ENCODE measurements at places on chromosomes 16 and 17.

DNA sequence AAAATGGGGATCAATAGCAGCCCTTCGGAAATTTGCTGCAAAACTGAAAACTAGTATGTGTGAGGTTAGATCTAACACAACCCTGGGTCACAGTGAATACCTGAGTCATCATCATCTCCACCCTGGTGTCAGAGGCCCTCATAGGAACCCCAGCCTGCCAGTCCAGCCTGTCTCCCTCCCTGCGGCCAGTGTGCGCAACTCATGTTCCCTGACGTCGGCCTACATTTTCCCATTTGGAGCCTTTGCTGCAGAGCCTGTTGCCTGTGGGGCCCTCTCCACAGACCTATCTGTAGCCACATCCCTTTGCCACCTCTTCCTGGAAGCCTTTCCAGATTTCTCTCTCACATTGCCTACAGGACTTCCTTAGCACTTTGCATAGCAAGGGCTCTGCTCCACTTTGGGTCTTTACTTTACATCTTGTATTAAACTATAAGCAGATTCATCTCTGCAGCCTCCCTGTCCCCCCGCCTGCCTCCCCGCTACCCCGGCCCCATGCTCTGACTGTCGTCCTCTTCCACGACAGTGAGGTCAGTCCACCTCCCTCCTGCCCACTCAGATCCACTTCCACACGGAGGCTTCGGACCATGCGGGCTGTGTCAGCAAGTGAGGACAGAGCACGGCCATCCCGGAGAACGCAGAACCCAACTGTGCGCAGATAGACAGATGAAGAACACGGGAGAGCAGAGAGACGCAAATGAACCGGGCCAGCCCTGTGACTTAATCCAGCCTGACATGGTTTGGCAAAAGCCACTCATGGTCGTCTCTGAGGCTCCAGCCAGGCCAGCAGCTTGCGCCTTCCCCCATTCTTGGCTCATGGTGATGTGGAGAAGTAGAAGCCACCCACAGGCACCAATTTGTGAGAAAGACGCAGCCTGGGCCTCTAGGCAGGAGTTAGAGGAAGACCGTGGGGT is 31.0 kb downstream of the NGFR start:
- DNase-seq, result no peak

DNA sequence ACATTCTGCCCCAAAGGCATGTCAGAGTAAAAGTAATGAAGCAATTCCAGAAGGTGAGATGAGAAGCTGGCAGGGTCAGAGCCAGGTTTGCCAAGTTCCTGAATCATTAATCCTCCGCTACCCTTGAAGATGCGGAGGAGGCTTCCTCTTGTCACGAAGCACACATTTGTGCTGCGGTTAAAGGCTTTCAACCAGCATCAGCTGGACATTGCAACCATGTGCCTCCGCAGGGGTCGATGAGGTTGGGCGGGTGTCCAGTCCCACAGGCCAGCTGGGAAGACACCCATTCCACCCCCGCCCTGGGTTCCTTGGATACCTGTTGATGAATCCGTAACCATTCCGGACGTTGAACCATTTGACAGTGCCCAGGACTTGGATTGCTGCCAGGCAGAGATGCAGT is 1.3 kb downstream of the YBX2 start:
- DNase-seq, result no peak

DNA sequence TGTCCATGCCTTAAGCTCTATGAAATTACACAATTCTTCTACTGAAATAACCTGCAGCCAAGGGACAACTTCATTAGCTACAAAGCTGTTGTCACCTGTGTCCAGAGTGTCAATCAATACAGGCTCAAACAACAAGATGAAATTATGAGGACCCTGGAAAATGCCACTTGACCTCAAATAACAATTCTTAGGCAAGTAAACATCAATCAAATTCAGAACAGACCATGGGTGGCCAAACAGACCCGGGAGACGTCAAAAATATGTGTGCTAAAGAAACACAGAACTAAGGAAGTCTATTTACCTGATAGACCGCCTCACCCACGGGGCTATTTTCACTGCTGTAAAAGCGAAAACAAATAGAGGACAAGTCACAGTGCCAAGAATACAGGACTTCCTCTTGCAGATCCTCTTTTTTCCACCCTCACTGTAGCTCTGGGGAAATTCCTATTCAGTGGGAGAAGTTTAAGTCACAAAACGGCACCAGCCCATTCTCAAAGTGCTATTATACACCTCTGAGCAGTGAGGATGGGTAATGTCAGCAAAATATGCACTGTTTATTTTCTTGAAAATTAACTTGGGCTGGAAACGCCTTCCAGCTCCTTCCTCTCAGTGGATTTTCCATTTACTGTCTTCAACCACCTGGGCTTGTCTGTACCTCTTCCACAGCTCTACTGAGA is 2.7 kb downstream of the LITAF start:
- DNase-seq, result no peak

- DNase-seq, result no peak
Measured at GRCh38 chr16:24966634-24967033, 48.5 kb downstream of the ARHGAP17 start.

DNA sequence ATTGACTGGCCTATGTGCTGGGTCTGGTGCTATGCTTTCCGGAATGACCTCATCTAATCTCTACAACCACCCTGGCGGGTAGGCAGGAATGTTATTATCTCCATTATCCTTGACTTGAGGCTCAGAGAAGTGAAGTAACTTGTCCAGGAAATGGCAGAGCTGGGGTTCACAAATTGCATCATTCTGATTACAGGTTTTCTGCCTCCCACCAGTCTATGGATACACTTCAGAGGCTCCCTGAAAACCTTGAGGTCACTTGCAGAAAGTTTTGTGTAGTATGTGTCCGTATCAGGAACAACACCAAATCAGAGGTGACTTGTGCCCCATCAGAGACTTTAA is 19.1 kb downstream of the NOD2 start:
- DNase-seq, result no peak

DNA sequence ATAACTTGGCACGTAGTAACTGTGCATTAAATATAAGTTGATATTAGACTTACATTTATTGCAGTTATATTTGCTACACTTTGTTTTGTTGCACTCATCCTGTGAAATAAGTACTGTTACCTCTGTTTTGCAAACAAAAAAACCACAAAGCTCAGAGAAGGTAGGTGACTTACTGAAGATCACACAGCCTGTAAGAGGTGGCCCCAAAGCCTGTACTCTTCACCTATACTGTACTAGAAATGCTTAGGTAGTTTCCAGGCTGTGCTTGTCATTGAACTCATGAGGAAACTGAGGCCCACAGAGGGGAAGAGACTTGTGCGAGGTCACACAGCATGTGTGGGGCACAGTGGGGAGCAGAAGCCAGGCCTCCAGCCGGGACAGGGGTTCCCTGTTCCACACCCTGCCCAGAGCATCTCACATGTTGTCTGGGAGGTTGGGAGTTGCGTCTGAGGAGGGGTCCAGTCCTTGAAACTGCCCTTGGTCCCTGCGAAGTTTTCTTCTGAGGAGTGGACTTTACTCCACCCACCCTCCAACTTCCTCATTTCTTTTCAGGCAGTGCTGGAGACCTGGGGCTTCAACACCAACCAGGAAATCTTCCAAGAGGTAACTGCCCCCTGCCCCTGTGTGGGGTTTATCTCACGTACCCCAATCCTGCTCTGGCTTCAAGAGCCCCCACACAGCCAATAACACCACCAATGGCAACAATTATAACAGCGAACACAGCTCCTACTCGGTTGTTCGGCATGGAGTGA is 13.0 kb downstream of the CETP start:
- no peak for DNase-seq

DNA sequence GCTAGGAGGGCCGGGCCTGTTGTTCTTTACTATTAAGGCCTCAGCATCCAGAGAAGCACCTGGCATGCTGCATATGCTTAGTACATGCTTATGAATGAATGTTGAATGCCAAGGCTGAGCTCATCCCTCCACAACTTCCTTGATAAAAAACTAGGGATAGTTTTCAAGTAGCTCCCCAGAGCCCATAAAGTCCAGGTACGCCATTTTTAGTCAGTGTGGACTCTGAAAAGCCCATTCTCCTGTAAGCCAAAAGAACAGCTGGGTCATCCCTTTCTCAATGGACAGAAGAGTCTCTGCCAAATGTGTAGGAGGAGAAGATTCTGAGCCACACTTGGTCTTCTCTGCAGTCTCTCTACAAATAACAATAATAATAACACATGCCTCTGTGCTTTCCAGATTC is 8.9 kb upstream of the ITGB3 start:
- DNase-seq, result no peak

- DNase-seq, result no peak
Measured at GRCh38 chr16:84262031-84262430, 22.2 kb upstream of the KCNG4 start.

- DNase-seq, result no peak
Measured at GRCh38 chr16:2095315-2095853, 40.3 kb downstream of the PKD1 start.

DNA sequence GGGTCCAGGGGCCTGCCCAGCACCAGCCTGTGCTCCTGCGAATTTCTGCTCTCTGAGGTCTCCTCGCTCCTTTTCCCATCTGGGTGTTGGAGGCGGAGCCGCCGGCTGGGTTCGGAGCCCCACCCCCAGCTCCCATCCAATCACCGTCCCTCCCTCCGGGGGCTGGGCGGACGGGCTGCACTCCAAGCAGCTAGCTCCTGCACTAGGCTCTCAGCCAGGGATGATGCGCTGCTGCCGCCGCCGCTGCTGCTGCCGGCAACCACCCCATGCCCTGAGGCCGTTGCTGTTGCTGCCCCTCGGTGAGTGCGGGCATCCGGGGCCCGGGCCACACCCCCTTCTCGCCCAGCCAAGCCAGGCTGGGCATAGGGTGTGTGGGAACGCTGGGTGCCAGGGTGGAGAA is at the start of gene NRN1L:
TSS of gene NRN1L (plus strand) at position 202 of the 400 bp plus-strand sequence. CDS start at position 221, 19 bp downstream.
- peak; percentile 78 for DNase-seq

DNA sequence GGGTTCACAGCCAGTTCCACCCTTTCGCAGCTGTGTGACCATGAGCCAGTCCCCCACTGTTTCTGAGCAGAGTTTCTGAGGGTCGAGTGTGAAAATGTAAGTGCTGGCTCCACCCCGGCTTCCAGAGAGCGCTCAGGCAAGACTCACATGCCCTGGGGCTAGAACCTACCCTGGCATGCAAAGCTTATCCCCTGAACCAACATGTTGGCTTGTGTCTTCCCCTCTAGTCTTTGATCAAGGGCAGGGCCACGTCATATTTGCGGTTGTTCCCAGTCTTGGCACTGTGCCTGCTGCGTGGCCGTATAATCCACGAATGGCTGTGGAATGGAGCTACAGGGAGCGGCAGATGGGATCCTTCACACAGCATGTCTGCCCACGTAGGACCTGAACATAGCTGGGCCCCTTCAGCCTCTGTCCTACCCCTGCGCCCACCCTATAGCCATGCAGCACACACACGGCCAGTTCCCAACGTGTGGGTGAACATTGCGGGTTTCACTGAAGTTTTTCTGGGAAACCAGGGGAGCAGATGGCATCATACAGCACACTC is 84.8 kb downstream of the MRM1 start:
- no peak for DNase-seq

DNA sequence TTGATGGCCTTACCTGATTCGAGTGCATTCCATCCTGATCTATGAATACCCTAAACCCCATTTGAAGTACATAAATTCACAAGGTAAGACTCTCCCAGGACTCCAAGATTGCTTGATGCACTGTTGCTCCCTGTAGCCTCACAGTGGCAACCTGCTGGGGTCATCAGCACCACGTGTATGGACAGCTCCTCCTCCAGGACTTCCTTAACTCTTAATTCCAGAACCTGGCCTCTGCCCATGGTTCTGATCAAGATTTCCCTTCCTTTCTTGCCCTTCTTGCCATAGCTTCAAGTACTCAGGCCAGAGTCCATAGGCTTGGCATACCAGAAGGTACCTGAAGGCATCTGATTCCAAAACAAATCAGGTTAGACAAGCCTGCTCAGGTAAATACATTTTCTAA is 34.0 kb upstream of the NLK start:
- DNase-seq, result peak; percentile 46

GRCh38 chr16:72189865-72190371 is 18.0 kb upstream of the PMFBP1 start:
- no peak for DNase-seq

DNA sequence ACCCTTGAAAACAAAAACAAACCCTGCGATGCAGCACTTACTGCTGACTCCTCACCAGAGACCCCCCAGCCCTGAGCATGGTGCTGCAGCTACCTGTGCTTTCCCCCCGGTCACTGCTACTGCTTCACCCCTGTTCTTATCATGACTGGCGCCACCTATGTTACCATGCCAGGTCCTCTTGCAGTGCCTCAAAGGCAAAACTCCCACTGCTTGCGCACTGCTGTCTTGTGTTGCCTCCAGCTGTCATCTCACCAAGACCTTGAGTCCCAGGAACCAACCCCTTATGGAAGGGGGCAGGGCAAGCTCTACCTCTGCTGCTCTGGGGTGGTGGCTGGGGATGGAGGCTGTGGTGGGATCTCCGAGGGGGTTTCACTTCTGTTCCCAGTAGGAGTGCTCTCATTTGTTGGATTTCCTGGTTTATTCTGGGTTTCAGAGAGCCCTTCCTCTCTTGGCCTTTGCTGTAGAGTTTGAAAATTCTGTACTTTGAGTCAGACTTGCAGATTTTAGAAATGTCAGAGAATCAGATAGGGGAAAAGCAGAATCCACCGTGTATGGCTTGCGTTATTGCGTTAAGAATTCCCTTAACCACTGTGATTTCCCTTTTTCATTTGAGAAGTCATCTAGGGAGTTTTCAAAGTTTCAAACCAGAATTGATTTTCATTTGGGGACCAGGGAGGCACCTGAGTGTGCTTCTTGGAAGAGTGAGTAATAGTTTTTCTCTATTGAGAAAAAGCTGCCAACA is 96.6 kb downstream of the SPECC1 start:
- DNase-seq, result no peak

- no peak for DNase-seq
Measured at GRCh38 chr16:23893986-23894385, 58.2 kb downstream of the PRKCB start.

DNA sequence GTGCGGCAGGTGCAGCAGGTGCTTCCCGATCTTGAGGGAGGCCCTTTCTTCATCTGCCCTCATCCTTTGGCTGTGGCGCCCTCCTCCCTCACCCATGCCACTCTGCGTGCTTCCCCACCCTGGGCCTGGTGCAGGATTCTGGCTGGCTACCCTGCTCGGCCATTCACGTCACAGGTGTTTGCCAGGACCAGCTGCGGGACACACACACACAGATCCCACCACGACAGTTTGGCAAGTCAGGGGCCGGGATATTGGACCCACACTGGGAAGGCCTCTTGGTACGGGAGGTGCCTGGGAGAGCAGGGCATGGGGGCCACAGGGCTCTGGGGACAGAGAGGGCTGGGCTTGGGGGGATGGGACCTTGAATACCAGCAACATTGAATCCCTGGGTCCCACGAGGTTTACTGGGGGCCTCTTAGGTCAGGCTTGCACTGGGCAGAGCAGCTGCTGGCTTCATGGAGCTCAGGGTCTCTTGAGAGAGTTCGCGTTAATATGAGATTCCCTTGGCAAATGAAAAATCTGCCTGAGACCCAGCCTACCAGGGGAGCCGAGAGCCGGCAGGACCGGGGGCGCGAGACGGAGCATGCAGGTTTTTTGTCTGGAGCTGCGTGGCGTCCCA is 15.1 kb downstream of the ADCY7 start:
- no peak for DNase-seq

- no peak for DNase-seq
Measured at GRCh38 chr17:17079336-17079735, 37.1 kb downstream of the MPRIP start.

GRCh38 chr17:73553311-73553710 is 90.9 kb downstream of the SDK2 start:
- no peak for DNase-seq

GRCh38 chr16:68934402-68934801 is 91.1 kb downstream of the TANGO6 start:
- no peak for DNase-seq

Measured in HFF-Myc (cell line).